Suprapubic skin (tissue), 4 donors: ENCODE measurements at places on chromosomes 6 and 20. TPM values are rescaled to one million over a fixed set of nuclear protein-coding genes. Genes with fewer than 3 reads are reported as not detected.

GRCh38 chr20:63431944-63432343 is 40.5 kb downstream of the KCNQ2 start:
- H3K4me3 ChIP-seq = no peak overlapping the region
- H3K27ac ChIP-seq = no peak overlapping the region
- no peaks in the 10 kb centered on the region for H3K36me3 ChIP-seq
- no peak for DNase-seq
- H3K27me3 ChIP-seq = peaks cover 38% of the 10 kb centered on the region

- H3K4me1 ChIP-seq = peaks cover 34% of the 10 kb centered on the region
- no peak for DNase-seq
Observed at GRCh38 chr6:16669227-16669626, 92.0 kb downstream of the ATXN1 start.

- H3K36me3 ChIP-seq = no peaks in the 10 kb centered on the region
- H3K27me3 ChIP-seq = no peaks in the 10 kb centered on the region
- no peak for DNase-seq
- H3K27ac ChIP-seq = no peak overlapping the region
- peaks cover 22% of the 10 kb centered on the region for H3K4me1 ChIP-seq
Observed at GRCh38 chr6:36241728-36242127, 28.1 kb upstream of the PNPLA1 start.

Gene CRYBG1
- 91.8 TPM for total RNA-seq

GRCh38 chr20:56414842-56415765 is 3.0 kb downstream of the CASS4 start:
- H3K27ac ChIP-seq = no peak overlapping the region
- no peaks in the 10 kb centered on the region for H3K36me3 ChIP-seq
- peaks cover 14% of the 10 kb centered on the region for H3K4me1 ChIP-seq
- no peak for DNase-seq

Gene NKX2-2
- total RNA-seq = not detected

Gene RHAG
- not detected for total RNA-seq

GRCh38 chr20:49207076-49207475 is 12.1 kb upstream of the DDX27 start:
- no peaks in the 10 kb centered on the region for H3K4me1 ChIP-seq
- H3K27ac ChIP-seq = no peak overlapping the region

Gene LPA
- total RNA-seq = not detected
